ENCODE measurements at places on chromosomes 2 and 18. TPM values are rescaled to one million over a fixed set of nuclear protein-coding genes. Genes with fewer than 3 reads are reported as not detected.

The LYPD6B gene
- not detected for total RNA-seq

- no peaks in the 10 kb centered on the region for H3K27me3 ChIP-seq
- DNase-seq, result no peak
- no peak overlapping the region for H3K27ac ChIP-seq
- no peaks in the 10 kb centered on the region for H3K36me3 ChIP-seq
- H3K4me3 ChIP-seq, result no peak overlapping the region
Observed at GRCh38 chr2:45929674-45930395, 278.4 kb downstream of the PRKCE start.

DNA sequence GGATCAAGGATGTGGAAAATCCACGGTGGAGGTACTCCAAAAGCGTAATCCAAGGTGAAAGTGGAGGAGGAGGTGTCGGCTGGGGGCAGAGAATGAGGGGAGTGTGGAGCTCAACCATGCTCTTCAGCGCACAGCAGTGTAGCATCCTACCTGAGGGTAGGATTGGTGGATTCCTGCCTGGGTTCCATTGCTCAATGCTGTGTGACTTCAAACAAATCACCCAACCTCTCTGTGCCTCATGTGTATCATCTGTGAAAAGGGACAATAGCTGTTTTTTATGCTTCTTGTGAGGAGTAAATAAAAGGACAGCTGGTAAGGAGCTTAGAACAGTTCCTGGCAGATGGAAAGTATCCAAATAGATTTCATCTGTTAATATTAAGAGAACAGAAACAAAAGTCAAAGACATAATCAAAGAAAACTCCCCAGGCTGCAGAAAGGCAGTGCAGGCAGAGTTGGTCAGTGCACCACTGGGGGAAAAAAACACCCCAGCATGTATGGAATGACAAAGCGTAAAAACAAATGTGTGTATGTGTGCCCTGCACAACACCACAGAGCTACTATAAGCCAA lies 130.0 kb upstream of the HDAC4 start:
- peaks cover 1% of the 10 kb centered on the region for H3K27me3 ChIP-seq
- H3K27ac ChIP-seq, result no peak overlapping the region
- H3K36me3 ChIP-seq, result no peaks in the 10 kb centered on the region
- no peak overlapping the region for H3K4me3 ChIP-seq
- DNase-seq, result no peak

- no peak for DNase-seq
- H3K27ac ChIP-seq, result peak overlapping the region; percentile 88
- peaks cover 21% of the 10 kb centered on the region for H3K4me1 ChIP-seq
- H3K27me3 ChIP-seq, result peaks cover 1% of the 10 kb centered on the region
Observed at GRCh38 chr2:100643467-100643866, 80.7 kb downstream of the PDCL3 start.

- H3K27me3 ChIP-seq, result no peaks in the 10 kb centered on the region
- no peaks in the 10 kb centered on the region for H3K4me1 ChIP-seq
- H3K27ac ChIP-seq, result no peak overlapping the region
- no peaks in the 10 kb centered on the region for H3K36me3 ChIP-seq
Observed at GRCh38 chr2:190805126-190805525, 75.5 kb upstream of the GLS start.

- H3K4me3 ChIP-seq, result no peak overlapping the region
- no peak overlapping the region for H3K27ac ChIP-seq
- DNase-seq, result no peak
- H3K4me1 ChIP-seq, result no peaks in the 10 kb centered on the region
- peaks cover 8% of the 10 kb centered on the region for H3K36me3 ChIP-seq
Observed at GRCh38 chr2:96108541-96109360, 7.6 kb downstream of the ADRA2B start.

The PLGLB2 gene
- 3.1 TPM for total RNA-seq

The TWSG1 gene
- total RNA-seq, result 9.8 TPM

- no peak overlapping the region for H3K4me3 ChIP-seq
- peaks cover 13% of the 10 kb centered on the region for H3K4me1 ChIP-seq
- H3K36me3 ChIP-seq, result no peaks in the 10 kb centered on the region
- DNase-seq, result no peak
Observed at GRCh38 chr2:216618785-216619184, 14.4 kb upstream of the IGFBP2 start.

The MDH1B gene
- 0.60 TPM for total RNA-seq

The AQP12A gene
- not detected for total RNA-seq

The HMSD gene
- total RNA-seq, result not detected

DNA sequence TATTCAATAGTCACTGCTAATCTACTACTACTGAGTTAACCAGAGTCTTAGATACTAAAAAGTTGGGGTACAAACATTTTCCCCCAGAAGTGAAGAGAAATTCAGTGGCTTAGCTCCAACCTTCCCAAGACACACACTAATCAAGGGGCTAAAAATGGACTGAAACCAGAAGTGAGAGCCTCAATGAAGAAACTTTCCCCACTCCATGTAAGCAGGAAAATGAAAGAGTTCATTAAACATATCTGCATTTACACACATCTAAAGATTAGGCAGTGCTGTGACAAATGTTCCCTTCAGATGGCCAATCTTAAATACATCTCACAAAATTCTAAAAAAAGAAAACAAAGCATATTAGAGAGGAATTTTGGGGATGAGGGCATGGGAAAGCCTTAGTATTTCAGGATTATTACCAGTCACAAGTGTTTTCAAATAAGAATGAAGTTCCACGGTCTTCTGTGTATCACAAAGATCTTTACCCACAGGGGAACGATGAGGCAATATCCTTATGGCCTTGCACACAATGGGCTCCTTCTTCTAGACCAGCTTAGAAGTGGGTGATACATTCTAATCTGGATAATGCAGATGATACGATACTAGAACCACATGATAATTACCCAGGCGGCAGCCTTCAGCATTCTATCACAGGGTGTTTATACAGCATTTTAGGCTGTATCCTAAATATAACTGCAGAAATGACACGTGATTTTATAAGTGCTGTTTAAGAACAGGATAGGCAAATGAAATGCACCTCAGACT lies 17.1 kb downstream of the ANKRD44 start:
- H3K36me3 ChIP-seq, result peaks cover 17% of the 10 kb centered on the region
- peaks cover 54% of the 10 kb centered on the region for H3K4me1 ChIP-seq
- H3K27ac ChIP-seq, result peak overlapping the region; percentile 95
- peak overlapping the region; percentile 82 for H3K4me3 ChIP-seq

DNA sequence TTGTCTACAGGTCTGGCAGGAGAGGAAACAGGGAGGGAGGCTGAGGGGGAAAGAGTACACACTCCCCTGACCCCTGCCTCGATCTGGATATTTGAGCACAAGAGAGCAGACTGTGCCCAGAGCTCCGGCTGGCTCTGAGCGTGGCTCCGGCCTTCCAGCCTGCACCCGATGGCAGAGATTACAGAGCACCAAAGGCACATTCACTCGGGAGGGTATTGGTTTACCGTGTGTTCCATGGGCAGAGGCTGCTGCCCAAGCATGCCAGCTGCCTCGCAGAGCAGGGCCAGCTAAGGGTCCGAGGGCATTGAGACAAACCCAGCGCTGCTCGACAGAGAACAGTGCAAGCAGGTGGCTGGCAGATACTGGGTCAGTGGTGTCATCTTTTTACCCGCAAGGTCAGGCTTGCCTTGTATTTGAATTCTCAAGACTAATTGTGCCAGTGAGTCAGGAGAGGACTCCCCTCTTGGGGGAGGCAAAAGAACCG lies 132.2 kb downstream of the TNS1 start:
- no peak for DNase-seq
- no peaks in the 10 kb centered on the region for H3K36me3 ChIP-seq
- no peak overlapping the region for H3K4me3 ChIP-seq
- H3K4me1 ChIP-seq, result peaks cover 8% of the 10 kb centered on the region
- no peaks in the 10 kb centered on the region for H3K27me3 ChIP-seq

The ZNF804A gene
- not detected for total RNA-seq

The VWC2L gene
- total RNA-seq, result not detected

The KHK gene
- 6.3 TPM for total RNA-seq

The CXCR4 gene
- 366 TPM for total RNA-seq

GRCh38 chr18:55405475-55405874 lies 182.5 kb downstream of the TCF4 start:
- H3K27ac ChIP-seq, result no peak overlapping the region
- DNase-seq, result no peak
- H3K4me1 ChIP-seq, result no peaks in the 10 kb centered on the region
- no peaks in the 10 kb centered on the region for H3K36me3 ChIP-seq

DNA sequence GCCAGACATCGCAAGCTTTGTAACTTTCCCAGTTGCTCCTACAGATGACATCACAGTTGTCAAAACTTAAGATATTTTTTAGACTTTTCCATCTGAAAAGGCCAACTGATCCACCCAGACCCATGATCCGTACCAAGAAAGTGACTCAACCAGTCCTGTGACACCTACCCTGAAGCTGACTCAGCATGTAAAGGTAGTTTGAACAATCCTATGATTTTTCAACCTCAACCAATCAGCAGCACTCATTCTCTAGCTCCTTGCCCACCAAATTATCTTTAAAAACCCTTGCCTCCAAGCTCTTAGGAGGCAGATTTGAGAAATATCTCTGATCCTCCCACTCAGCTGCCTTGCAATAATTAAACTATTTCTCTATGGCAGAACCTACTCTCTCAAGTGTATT lies 1686.7 kb upstream of the LRRTM1 start:
- no peaks in the 10 kb centered on the region for H3K36me3 ChIP-seq
- H3K4me1 ChIP-seq, result no peaks in the 10 kb centered on the region
- no peak overlapping the region for H3K27ac ChIP-seq
- DNase-seq, result no peak
- no peaks in the 10 kb centered on the region for H3K27me3 ChIP-seq
- no peak overlapping the region for H3K4me3 ChIP-seq

The RAD51AP2 gene
- total RNA-seq, result not detected

The MAP3K19 gene
- total RNA-seq, result not detected

The RNASEH1 gene
- total RNA-seq, result 24.1 TPM

The ZSWIM2 gene
- not detected for total RNA-seq

The G6PC2 gene
- total RNA-seq, result not detected

GRCh38 chr2:146868051-146868450 lies 976.8 kb upstream of the ACVR2A start:
- H3K27ac ChIP-seq, result no peak overlapping the region
- DNase-seq, result no peak
- no peaks in the 10 kb centered on the region for H3K27me3 ChIP-seq
- H3K4me1 ChIP-seq, result no peaks in the 10 kb centered on the region

The CD8A gene
- 273 TPM for total RNA-seq

The LAMA3 gene
- not detected for total RNA-seq

The C2orf66 gene
- not detected for total RNA-seq

- no peak for DNase-seq
- H3K27ac ChIP-seq, result no peak overlapping the region
- peaks cover 21% of the 10 kb centered on the region for H3K4me1 ChIP-seq
- H3K4me3 ChIP-seq, result no peak overlapping the region
Observed at GRCh38 chr2:131045286-131046027, 47.8 kb downstream of the FAM168B start.

The CTNNA2 gene
- total RNA-seq, result not detected

DNA sequence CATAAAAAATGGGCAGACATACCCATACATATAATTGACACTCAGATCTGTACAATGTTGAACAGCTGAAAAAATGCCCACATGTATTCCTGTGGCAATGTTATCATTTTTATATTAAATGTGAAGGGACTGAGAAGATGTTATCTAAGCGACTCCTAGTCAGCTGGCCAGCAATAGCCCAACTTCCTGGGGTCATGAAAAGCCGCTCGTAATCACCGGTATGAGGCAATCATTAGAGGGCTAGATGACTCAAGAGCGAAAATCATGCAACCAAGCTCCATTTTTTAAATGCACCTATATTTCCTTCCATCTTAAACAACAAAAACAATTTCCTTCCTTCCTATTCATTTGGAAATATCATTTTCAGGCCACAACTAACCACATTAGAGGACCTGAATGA lies 274.6 kb upstream of the CCDC68 start:
- no peaks in the 10 kb centered on the region for H3K36me3 ChIP-seq
- H3K27me3 ChIP-seq, result no peaks in the 10 kb centered on the region
- no peak for DNase-seq
- H3K4me3 ChIP-seq, result no peak overlapping the region

DNA sequence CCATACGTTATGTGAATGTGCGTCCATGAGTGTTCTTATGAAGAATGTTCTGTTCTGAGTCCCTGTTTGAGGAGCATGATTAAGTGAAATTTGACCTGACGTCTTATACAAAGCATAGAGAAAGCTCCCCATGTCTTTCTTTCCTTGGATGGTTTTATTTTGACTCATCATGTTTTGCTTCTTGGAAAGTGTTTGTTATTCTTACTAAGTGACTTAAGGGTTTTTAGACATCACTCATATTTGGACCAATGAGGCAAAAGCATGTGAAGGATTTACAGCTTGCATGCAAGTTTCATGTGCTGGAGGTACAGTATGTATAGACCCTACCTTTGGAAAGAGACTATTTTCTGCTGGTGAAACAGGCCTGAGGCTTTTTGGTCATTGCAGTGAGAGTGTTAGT lies 33.5 kb upstream of the ZEB2 start:
- no peak overlapping the region for H3K4me3 ChIP-seq
- no peaks in the 10 kb centered on the region for H3K36me3 ChIP-seq
- no peak for DNase-seq
- no peaks in the 10 kb centered on the region for H3K4me1 ChIP-seq

The CNTNAP5 gene
- not detected for total RNA-seq

GRCh38 chr2:7169593-7169992 lies 252.4 kb downstream of the RNF144A start:
- no peak overlapping the region for H3K27ac ChIP-seq
- DNase-seq, result no peak
- no peak overlapping the region for H3K4me3 ChIP-seq
- H3K4me1 ChIP-seq, result no peaks in the 10 kb centered on the region
- no peaks in the 10 kb centered on the region for H3K27me3 ChIP-seq

- DNase-seq, result no peak
- H3K27me3 ChIP-seq, result peaks cover 3% of the 10 kb centered on the region
- no peaks in the 10 kb centered on the region for H3K4me1 ChIP-seq
- H3K4me3 ChIP-seq, result no peak overlapping the region
- no peak overlapping the region for H3K27ac ChIP-seq
Observed at GRCh38 chr18:26438980-26439379, 109.4 kb downstream of the KCTD1 start.

GRCh38 chr2:241153616-241154015 lies 3.3 kb downstream of the PPP1R7 start:
- DNase-seq, result no peak
- no peaks in the 10 kb centered on the region for H3K27me3 ChIP-seq
- H3K36me3 ChIP-seq, result no peaks in the 10 kb centered on the region
- H3K27ac ChIP-seq, result no peak overlapping the region
- H3K4me1 ChIP-seq, result peaks cover 24% of the 10 kb centered on the region

The FHOD3 gene
- not detected for total RNA-seq

The GBX2 gene
- total RNA-seq, result not detected

DNA sequence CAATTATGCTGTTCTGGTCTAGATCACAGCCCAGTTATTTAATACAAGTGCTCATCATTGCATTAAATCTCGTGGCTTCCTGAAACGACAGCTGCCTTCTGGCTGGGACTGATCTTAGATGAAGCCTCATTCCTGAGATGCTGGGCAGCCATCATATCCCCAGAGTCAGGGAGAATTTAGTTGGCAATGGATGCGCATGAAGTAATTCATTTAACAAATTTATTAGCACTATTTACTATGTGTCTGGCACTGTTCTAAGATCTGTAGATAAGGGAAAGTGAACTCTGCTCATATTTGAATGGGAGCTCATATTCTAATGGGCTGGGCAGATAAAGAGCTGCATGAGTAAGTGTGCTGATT lies 244.7 kb downstream of the KCNS3 start:
- peaks cover 42% of the 10 kb centered on the region for H3K27me3 ChIP-seq
- H3K36me3 ChIP-seq, result no peaks in the 10 kb centered on the region
- no peak for DNase-seq
- H3K4me1 ChIP-seq, result no peaks in the 10 kb centered on the region
